ENCODE measurements at places on chromosomes 16 and 17.

DNA sequence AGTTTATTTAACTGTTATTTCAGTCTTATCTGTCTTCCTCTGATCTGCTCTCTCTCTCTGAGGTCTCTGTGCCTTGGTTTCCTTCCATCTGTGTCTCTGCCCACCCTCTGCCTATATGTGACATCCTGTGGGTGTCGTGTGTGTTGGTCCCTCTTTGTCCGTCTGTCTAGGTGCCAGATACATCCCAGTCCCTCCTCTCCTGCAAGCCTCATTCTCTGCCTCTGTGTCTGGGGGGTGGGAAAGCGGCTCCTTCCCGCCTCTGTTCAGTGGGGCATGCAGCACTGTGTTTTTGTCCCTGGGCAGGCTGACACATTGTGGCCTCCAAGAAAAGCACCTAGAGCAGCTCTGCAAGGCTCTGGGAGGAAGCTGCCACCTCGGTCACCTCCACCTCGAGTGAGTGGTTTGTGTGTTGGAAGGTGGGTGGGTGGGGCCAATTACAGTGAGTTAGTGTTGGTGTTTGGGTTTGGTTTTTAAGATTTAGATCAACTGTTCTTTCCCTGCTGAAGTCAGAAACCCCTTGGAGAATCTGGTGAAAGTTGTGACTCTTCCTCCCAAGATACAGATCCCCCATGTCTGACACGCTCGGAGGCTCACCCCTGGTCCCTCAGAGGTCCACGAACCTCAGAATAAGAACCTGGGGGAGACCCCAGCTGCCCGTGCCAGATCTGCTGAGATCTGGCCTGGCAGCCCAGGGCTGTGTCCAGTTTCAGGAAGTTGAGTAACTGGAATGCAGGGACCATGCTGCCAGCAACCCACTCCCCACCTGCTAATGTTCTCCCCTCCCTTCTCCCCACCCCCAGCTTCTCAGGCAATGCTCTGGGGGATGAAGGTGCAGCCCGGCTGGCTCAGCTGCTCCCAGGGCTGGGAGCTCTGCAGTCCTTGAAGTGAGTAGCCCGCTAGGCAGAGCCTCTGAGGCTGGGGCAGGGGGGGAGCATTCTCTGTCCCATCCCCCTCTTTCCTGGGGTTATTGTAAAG is 50.9 kb upstream of the CPNE2 start:
- no peak for DNase-seq

DNA sequence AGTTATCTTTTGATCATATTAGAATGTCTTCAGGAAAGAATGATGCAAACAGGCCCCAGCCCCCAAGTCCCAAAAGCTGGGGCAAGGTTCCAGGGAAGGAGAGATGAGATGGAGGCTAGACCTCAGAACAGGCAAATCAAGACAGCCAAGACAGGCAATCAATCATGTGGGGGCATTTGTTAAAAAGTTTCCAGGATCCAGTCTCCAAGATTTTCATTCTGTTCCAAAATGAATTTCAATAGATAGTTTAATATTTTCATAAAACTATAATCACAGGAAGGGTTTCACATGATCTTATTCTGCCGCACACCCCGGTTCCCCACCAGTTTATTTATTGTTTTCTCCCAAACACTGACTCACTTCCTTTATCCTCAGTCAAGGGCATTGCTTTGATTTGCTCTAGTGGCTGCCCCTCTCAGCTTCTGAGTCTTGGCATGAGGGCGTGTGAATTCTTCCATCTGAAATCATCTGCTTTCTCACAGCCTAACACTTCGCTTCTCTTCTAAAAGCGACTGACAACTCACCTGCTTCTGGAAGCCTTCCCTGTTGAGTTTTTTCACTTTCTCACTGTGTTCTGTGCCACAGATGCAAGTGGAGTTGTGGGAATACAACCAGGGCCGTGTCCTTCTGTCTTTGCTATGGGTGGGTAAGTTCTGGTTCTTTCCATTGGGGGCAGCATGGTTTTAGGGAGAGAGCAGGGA is 12.2 kb upstream of the TERF2 start:
- DNase-seq = peak; percentile 14

GRCh38 chr17:32445971-32446370 is 1.7 kb downstream of the PSMD11 start:
- no peak for DNase-seq

GRCh38 chr16:26765087-26765486 is 301.6 kb upstream of the C16orf82 start:
- DNase-seq = no peak

DNA sequence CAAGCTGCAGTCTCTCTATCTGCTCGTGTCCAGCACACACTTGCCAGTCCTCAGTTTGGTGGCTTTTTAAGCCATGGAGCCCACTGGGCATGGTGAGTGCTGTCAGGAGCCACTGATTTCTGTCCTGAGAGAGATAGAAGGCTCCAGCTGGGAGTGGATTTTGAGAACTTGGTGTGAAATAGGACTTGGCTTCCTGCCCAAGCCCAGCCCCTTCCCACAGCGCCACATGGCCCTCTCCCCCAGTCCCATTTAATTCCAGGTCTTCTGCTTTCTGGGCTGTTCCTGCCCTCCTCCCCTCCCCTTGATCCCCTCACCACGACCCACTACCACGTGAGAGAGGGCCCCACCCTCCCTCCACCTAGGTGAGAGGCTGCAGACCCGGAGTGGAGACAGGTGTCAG is 14.4 kb upstream of the ABCC3 start:
- no peak for DNase-seq

- DNase-seq = no peak
Observed at GRCh38 chr16:75952124-75952523, 225.8 kb upstream of the CPHXL start.

DNA sequence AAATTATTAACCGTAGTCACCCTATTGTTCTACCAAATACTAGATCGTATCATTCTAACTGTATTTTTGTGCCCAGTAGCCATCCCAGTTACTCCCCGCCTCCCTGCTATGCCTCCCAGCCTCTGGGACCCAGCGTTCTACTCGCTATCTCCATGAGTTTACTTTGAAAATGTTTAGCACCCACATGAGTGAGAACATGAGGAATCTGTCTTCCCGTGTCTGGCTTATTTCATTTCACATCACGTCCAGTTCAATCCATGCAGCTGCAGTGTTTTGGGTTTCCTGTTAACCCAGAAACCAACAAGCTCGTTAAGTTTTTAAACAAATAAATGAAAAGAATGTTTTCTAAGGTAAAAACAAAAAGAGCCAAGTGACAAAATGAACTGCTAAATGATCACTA is 82.1 kb downstream of the VPS53 start:
- no peak for DNase-seq

- DNase-seq = no peak
Observed at GRCh38 chr17:29133121-29133713, 47.0 kb downstream of the MYO18A start.

DNA sequence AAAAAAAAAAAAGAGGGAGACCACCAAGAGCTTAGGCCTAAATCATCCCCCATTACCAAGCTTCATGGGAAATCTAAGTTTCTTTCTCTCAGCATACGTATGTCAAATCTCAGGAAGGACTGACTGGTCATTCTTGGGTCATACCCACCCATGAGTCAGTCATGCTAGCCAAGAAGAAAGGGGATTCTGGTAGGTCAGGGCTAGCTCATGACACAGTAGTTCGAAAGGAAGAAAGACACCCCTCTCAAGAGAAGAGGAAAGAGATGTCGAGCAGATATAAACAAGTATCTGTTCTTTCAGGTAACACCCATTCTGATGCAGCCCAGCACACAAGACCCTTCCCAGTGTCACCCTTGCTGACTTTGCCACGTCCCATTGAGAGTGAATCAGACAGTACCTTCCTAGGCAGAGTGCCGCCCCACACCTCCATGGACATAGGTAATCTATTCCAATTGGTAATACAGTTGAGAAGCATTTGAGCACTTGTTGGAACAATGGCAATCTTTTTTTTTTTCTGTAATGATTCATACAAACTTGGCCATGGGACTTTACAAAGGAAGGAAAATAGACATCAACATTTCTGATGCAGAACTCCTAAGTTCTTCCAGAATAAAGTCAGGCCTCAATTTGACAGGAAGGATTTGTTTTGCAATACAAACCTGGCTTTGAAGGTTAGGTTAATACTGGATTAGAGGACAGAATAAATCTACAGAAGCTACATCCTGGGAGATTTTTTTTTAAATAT is 38.2 kb downstream of the COPRS start:
- DNase-seq = no peak

- no peak for DNase-seq
Observed at GRCh38 chr16:4323071-4323844, 7.4 kb downstream of the GLIS2 start.

DNA sequence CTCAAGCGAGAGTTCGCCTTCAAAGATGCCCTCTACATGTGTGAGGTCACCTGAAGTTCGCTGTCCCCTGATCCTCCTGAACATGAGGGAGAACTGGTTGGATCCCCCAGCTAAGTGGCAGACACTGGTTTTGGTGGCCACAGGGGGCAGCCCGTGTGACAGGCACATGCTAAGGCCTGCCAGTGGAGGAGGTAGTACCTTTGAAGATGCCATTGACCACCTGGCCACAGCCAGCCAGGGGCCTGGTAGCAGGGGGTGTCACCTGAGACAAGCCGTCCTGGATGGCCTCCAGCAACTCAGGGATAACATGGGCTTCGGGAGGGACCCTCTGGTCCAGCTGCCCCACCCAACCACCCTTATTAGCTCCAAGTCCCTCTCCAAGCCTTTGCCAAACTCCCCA is 7.3 kb upstream of the ALDH3A1 start:
- DNase-seq = no peak

DNA sequence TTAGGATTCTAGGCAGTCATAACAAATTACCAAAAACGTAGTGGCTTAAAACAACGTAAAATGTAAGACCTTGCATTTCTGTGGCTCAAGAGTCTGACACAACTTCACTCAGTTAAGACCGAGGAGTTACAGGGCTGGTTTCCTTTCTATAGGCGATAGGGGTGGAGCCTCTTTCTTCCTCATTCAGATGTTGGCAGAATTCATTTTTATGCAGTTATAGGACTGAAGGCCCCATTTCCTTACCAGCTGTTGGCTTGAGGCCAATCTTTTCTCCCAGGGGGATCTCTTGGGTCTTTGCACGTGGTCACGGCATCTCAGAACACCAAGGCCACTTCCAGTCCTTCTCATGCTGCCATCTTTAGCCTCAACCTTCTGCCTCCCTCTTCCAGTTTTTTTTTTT is 145.2 kb downstream of the KCNJ2 start:
- DNase-seq = no peak

DNA sequence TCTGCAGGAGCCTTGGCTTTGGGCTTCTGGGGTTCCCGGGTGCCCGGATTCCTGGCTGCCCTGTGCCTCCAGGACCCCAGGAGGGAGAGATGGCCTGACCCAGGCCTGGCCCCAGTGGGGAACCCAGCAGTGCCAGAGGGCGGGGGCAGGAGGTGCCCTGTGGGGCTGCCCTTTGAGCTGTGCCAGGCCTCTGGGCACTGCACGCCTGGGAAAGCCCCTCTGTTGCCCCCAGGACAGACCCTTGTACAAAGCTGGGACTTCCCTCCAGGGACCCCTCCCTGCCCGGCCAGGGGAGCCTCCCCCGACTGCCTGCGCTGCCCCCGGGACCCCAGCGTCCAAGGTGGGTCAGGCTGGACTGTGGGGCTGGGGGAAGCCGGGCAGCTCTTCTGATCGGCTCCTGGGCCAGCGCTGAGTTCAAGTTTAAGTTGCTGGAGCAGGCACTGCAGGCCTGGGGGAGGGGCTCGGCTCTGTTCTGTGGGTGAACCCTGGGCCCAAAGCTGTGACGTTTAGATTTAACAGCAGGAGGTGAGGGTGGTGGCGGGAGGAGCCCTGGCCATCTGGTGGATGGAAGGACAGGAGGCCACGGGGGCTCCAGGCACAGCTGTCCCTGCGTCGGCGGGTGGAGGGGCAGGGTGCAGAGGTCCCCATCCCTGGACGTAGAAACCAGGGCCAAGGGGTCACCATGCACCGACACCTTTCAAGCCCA is 27.6 kb upstream of the C1QTNF8 start:
- no peak for DNase-seq

- DNase-seq = no peak
Observed at GRCh38 chr16:79132701-79133100, 467.8 kb downstream of the MAF start.

GRCh38 chr16:72085002-72085401 is 8.4 kb downstream of the TXNL4B start:
- no peak for DNase-seq

GRCh38 chr17:78966123-78966813 is 13.5 kb downstream of the LGALS3BP start:
- no peak for DNase-seq

GRCh38 chr17:51661403-51661802 is 401.1 kb downstream of the UTP18 start:
- DNase-seq = no peak

GRCh38 chr17:31433091-31433790 is 41.8 kb downstream of the RAB11FIP4 start:
- DNase-seq = no peak

- no peak for DNase-seq
Observed at GRCh38 chr17:17505610-17506171, 9.5 kb upstream of the RASD1 start.

DNA sequence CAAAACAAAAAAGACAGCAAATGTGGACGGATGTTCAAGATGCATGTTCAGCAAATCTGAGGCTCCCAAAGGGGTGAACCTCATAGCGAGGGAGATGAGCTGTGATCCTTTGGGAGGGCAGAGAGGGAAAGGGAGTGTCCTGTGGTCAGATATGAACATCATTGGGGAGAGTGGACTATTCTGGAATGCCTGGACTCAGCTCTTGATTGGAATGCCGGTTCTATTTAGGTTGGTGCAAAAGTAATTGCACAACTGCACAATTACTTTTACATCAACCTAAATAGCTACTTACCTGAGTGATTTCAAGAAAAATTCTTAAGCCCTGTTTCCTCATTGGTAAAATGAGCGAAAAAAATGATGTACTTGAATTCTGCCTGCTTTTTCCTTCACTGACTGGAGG is 89.6 kb downstream of the CACNG3 start:
- no peak for DNase-seq

GRCh38 chr17:73552300-73553048 is 91.8 kb downstream of the SDK2 start:
- DNase-seq = no peak

GRCh38 chr17:37295888-37296287 is 79.9 kb upstream of the C17orf78 start:
- DNase-seq = no peak

- DNase-seq = peak; percentile 71
Observed at GRCh38 chr16:67091906-67092566, 17.7 kb upstream of the PHAF1 start.

GRCh38 chr16:49554681-49555080 is 181.1 kb downstream of the C16orf78 start:
- no peak for DNase-seq

DNA sequence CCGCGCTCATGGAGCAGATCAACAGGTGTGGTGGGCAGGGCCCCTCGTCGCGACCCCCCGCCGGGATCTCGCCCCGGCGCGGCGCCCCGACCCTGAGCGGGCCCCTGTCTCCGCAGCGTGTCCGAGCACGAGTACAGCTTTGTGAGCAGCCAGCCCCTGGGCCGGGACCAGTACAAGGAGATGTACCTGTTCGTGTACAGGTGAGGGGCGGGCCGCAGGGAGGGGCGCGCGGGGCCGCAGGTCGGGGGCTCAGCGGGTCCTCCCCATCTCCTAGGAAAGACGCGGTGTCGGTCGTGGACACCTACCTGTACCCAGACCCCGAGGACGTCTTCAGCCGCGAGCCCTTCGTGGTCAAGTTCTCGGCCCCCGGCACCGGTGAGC is 848 bp downstream of the DNASE1L2 start:
- DNase-seq = no peak

Data from BJ (cell line).